Stimulated activated CD8-positive, alpha-beta memory T cell treated with anti-CD3 and anti-CD28 coated beads, Interleukin-4, amount 100 ng/mL, for 4 hours (primary cell): ENCODE measurements at places on chromosomes 3 and 15.

GRCh38 chr3:39407259-39407629 lies 724 bp downstream of the RPSA start:
- no peak for DNase-seq

DNA sequence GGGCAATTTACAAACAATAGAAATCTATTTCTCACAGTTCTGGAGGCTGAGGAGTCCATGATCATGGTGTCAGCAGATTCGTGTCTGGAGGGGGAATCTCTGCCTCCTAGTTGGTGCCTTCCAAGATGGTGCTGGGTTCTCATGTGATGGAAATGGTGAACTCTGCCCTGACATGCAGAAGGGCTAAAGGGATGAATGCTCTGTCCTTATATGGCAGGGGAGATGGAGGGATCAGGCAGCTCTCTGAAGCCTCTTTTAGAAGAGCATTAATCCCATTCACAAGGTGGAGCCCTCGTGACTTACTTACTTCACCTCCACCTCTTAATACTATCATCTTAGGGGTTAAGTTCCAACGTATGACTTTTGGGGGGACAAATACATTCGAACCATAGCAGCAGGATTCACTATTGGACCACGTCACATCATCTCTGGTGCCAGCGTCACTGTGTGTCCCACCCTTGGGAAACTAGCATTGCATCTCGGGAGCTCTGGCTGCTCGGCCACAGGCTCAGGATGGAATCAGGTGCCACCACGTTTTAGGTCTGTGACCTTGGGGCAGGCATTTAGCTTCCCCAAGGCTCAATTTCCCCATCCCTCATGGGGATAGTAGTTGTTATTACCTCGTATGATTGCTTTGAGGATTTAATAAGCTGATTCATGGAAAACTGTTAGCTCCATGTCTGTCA lies 53.0 kb downstream of the SV2B start:
- no peak for DNase-seq

DNA sequence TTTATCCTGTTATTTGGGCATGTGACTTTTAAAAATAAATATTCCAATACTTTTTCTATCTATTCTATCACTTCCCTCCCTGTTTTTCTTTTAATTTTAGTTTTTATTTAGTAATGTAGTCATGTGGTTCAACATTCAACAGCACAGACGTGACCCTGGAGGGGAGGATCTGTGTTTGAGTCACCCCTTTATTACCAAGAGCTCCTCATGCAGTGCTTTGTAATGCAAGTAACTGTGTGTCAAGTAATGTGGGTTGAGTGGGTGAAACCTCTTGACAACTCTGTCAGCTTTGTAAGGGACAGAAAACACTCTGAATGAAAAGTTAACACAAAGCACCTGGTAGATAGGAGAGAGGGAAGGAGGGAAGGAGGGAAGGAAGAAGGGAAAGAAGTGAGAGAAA lies 89.7 kb upstream of the FGF12 start:
- DNase-seq, result no peak

- DNase-seq, result no peak
These were observed 42.9 kb downstream of the EAF1 start for GRCh38 chr3:15470261-15470660.

GRCh38 chr3:32934150-32934742 lies 17.2 kb upstream of the CCR4 start:
- no peak for DNase-seq

- DNase-seq, result no peak
These were observed 23.6 kb upstream of the ATG7 start for GRCh38 chr3:11248596-11248995.

DNA sequence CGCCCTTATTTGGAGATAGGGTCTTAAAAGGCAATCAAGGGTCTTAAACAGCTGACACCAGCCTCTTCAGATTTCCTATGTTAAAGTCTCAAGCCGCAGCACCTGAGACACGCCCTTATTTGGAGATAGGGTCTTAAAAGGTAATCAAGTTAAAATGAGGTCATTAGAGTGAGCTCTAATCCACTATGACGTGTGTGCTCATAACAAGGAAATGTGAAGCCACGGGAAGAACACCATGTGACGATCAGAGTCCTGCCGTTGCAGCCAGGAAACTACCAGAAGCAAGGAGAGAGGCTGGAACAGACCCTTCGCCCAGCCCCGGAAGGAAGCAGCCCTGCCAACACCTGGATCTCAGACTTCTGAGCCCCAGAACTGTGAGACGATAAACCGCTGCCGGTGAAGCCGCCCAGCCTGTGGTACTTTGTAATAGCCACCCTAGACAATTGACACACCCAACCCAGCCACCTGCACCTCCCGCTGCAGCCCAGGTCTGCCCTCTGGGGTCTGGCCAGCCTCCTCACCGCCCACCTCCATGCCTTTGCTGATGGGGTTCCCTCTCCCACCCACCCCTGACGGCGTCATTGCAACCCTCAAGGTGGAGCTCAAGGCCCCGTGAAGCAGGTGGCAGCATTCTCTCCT lies 137.9 kb downstream of the MEGF11 start:
- no peak for DNase-seq

DNA sequence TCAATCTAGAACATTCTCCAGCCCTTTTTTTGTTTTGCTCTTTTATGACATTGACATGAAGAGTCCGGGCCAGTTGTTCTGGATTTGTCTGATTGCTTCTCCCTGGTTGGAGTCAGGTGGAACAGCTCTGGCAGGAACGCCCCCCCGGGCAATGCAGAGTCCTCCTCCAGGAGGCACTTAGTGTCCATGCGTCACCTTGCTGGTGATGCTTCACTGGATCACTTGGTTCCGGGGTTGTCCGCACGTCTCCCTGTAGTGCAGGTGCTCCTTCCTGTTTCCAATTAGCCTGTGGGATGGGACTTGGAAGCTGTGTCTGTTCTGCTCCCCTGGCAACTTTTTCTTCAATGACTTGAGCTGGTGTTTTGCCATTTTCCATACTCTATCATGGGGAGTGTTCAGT lies 9.8 kb downstream of the CSK start:
- no peak for DNase-seq

- DNase-seq, result no peak
These were observed 215.5 kb downstream of the PDZRN3 start for GRCh38 chr3:73409138-73409763.

GRCh38 chr15:67307156-67307555 lies 52.6 kb downstream of the IQCH start:
- DNase-seq, result no peak

GRCh38 chr15:78072080-78072892 lies 5.2 kb downstream of the TBC1D2B start:
- DNase-seq, result no peak

- no peak for DNase-seq
These were observed 49.0 kb upstream of the OSBPL11 start for GRCh38 chr3:125644036-125645005.

GRCh38 chr3:42702066-42702951 lies at the start of gene HHATL:
Gene HHATL, minus strand, starts transcription at chr3:42702798. Its CDS starts 1,972 bp downstream, at chr3:42700826.
- no peak for DNase-seq

DNA sequence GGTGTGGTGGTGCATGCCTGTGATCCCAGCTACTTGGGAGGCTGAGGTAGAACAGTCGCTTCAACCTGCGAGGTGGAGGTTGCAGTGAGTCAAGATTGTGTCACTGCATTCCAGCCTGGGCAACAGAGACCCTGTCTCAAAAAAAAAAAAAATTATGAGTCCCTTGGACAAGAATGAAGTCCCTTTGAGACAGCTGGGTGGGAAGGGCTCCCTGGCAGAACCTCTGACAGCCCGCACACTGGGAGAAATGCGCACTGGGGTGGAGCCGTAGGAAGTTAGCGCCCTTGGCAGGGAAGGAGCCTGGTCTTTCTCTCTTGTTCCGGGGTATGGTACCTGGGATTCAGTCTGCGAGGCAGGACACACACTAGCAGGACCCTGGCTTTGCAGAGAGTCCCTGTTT lies 51.4 kb downstream of the SLC30A4 start:
- DNase-seq, result no peak

DNA sequence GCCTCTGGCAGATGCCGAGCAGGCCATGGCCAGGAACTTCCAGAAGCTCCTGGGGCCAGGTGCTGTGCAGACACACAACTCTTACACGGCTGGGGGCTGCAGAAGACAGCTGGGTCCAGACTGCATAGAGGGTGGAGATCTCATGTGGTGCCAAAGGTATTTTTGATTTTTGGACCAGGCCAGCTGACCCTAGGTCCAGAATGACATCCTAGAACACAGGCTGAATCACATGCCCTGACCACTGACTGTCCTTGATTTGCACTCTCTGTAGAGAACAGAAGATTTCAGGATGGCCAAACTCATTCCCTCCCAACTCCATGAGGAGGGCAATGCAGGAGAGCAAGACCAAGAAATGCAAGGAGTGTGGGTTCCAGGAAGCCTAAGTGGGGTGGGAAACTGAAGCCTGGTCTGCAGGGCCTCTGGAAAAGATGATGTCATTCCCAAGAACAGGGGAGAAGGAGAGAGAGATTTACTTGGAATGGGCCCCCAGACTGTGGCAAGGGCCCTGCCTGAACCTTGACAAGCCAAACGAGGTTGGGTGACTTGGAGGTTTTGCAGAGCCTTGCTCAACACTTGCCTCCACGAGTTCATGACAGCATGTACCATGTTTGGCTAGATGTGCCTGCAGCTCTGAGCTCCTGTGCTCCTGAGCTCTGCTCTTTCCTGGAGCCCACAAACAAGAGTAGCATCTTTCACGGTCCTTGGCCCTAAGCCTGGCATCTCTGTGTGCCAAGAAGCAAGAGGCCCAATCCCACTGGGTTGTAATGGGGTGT lies 38.5 kb upstream of the CTSH start:
- no peak for DNase-seq

DNA sequence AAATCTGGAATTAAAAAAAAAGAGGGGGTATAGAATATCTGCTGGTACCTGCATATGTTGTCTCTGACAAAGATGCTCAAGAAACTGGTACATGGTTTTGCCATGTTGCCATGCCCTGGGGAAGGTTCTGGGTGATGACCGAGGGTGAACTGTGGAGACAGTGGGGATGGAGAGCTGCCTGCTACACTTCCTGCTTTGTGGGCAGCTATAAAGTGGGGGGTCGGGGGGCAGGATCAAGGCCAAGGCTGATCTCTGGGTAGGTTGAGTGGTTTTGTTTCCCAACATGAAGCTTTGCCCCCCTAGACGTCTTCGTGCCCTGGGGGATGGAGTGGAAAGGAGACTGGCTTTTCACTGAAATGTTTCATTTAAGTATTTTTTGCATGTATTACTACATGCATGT lies 74.6 kb downstream of the IQSEC1 start:
- no peak for DNase-seq

- no peak for DNase-seq
These were observed 19.9 kb downstream of the IQGAP1 start for GRCh38 chr15:90407871-90408317.

GRCh38 chr3:139674571-139675260 lies 3.1 kb downstream of the NMNAT3 start:
- no peak for DNase-seq

- DNase-seq, result no peak
These were observed 300.4 kb downstream of the SV2B start for GRCh38 chr15:91400481-91400880.

GRCh38 chr15:100152463-100152862 lies 189.3 kb downstream of the ADAMTS17 start:
- no peak for DNase-seq

DNA sequence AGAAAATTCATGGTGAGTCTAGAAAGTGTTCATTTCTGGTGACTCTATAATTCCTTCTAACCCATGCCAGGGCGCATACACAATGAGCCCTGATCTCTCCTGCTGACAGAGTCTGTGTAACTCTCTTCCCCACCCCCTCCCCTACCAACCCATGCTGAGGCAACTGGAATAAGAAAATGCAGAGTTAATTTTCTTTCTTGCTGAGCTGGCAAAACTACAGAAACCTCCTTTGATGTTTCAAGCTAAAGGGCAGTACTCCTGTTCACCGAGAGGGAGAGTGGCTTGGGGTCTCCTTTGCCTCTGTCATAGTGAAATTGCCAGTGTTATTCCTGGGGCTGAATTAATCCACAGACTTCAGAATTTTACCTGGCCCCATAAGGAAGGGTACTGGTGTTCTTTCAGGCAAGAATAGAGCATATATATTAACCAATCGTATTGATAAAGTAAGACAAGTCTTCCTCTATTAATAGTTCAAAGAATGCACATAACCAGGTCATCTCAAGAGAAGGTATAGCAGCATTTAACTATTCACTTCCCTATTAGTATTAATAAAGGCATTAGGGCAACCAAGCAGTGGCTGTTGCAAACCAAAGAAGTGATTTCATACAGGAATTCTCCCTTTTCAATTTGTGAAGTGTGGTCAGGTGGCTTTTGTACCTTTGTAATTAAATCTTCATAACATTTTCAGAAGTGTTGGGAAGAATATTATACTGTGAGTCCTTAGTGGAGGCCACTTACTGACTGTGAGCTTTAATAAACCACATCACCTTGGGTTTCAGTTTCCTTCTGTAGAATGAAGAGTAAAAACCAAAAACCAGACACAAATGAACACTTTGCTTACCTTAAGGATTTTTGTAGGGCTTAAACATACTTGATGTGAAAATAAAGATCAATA lies 4.1 kb downstream of the GAP43 start:
- no peak for DNase-seq

DNA sequence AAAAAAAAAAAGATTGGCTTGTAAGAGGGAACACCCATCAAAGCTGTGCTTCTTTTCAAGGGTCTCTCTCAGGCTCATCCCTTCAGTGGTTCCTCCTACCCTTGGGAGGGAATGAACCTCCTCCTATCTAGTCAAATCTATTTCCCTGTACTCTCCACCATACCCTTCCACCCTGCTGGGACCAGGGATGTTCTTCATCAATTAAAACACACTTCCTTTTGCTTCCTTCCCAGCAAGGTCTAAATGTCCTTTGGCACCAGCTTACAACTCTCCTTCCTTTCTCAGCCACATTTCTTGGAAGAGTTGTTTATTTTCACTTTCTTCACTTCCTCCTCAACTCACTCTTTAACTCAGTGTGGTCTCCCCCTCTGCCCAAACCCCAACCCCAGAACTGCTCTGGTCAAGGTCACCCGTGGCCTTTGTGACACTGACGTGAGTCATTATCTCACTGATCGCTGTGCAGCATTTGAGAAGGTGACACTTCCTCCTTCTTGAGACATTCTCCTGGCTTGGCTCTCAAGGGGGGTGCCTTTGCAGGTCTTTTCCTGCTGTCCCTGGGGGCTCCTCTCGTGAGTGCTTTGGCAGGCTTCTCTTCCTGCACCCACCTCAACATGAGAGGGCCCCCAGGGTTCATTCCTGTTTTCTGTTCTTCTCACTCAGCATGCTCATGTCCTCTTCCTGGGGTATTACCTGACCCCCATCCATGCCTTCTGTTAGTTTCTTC lies 210.5 kb upstream of the TLE3 start:
- DNase-seq, result peak; percentile 18

DNA sequence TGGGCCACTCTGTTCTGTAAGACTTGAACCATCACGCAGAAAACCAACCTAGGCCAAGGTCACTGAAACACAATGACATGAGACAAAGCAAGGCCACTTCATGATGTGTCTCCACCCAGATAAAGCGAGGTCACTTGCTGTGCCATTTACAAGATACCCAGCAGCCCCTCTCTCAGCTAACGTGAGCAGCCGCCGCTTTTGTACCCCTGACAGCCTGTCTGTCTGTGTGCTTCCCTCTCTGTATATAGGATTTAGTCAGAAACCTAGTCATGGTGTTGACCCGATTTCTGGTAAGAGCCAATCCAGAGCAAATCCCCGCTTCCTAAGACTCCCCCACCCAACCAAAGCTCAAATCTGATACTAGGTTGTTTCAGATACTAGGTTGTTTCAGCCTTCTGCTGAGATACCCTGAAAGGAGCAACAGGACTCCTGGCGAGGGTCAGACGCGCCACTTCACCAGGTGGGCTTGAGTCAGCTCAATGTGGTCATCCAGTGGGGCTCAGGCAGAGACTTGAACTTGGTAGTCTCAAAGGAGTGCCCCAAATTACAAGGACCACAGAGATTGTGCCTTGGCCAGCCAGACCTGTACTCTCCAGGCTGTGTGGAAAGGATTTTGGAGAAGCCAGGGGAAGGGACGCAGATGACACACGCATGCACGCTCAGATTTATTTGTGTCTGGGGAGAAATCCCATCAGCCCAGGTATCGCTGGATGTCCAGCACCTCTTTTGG lies 3.1 kb upstream of the ZXDC start:
- no peak for DNase-seq
